Natural killer cell (primary cell): ENCODE measurements at places on chromosomes 4 and X. TPM values are rescaled to one million over a fixed set of nuclear protein-coding genes. Genes with fewer than 3 reads are reported as not detected.

Gene PPP4R3C
- not detected for total RNA-seq

Gene MAGEA8
- not detected for total RNA-seq

Gene DCHS2
- not detected for total RNA-seq

Gene NRK
- total RNA-seq = not detected

- H3K4me1 ChIP-seq = no peaks in the 10 kb centered on the region
- no peak for DNase-seq
- H3K27me3 ChIP-seq = no peaks in the 10 kb centered on the region
- H3K36me3 ChIP-seq = no peaks in the 10 kb centered on the region
- no peak overlapping the region for H3K27ac ChIP-seq
- H3K4me3 ChIP-seq = no peak overlapping the region
Observed at GRCh38 chrX:99603091-99603814, 806.8 kb downstream of the PCDH19 start.

DNA sequence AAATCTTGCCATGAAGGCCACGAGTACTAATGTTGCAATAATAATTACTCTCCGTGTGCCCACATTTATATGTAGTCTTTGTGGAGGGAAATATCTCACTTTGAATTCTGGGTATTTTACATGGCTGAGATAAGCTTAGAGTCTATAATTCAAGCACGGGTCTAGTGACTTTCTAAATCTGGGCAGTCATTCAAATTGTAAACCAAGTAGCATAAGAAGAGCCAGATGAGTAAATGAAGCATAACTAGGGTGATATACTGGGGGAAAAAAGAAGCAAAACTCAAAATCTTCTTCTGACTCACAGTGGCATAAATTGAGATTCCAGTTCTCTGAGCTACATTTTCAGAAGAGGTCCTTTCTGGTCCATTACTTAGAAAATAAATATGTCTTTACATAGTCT, 53.0 kb downstream of the MAPK10 start:
- DNase-seq = no peak
- no peaks in the 10 kb centered on the region for H3K4me1 ChIP-seq
- no peaks in the 10 kb centered on the region for H3K27me3 ChIP-seq
- no peak overlapping the region for H3K4me3 ChIP-seq
- no peaks in the 10 kb centered on the region for H3K36me3 ChIP-seq

DNA sequence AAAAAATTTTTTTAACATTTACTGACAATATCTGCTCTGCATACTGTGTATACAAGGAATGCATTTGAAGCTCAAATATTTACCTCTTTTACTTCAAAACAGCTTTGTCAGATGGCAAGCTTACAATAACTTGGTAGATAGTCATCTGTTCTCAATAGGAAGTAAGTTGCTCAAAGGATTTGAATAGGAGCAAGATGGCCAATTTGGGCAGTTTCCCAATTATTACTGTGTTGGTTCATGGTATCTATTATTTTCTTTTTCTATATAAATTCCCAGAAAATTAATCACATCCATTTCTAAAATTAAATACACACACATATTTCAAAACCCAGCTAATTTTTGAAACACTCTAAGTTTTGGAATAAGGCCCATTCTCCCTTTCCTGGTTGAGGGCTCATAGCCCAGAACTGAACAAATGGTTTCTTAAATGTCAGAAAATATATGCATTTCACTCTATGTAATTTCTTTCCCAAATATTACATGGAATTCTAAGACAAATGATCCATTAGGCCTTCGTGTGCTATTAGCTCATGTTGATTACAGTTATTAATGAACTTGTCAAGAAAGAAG, 60.2 kb upstream of the BLTP1 start:
- no peaks in the 10 kb centered on the region for H3K27me3 ChIP-seq
- H3K27ac ChIP-seq = no peak overlapping the region
- no peaks in the 10 kb centered on the region for H3K4me1 ChIP-seq
- H3K4me3 ChIP-seq = no peak overlapping the region
- H3K36me3 ChIP-seq = no peaks in the 10 kb centered on the region
